ENCODE measurements at places on chromosomes 12 and 14.

DNA sequence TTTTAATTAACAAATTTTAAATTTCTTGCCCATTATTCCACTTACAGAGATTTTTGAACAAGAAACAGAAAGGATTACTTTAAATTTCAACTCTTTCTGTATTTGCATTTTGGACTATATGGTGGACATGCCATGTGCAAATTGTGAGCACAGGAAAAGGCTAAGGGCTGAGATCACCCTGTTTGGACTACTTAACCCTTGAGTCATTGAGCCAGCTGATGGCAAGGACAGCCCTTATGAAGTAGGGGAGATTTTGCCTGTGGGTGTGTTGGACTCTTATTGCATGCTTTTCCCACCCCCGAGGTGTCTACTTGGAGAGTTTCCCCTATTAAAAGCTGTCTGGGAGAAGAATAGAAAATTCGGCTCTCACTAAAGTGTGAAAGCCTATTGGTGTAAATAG, 17.2 kb downstream of the DERA start:
- no peak for DNase-seq

GRCh38 chr14:93068711-93069110, 47.0 kb downstream of the ITPK1 start:
- DNase-seq: no peak

GRCh38 chr14:67170660-67171059, 18.6 kb upstream of the GARIN2 start:
- no peak for DNase-seq

GRCh38 chr14:53127832-53128231, 25.3 kb downstream of the DDHD1 start:
- DNase-seq: no peak

DNA sequence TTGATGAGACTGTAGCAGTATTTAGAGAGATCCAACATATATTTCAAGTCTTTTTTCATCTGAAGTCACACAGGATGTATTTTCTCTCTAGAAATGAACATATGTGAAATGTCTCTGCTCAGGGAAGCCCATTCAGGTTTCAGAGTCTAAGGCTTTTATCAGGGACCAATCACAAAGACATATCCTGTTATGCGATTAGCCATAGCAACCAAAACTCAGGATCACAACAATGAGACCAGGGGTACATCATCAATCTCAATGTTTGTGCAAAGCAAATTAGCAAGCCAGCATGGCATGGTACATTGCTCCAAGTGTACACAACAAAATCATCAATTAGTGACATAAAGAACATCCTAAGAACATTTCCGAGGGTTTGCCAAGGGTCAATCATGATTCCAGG, 99.2 kb upstream of the AMN1 start:
- DNase-seq: no peak

DNA sequence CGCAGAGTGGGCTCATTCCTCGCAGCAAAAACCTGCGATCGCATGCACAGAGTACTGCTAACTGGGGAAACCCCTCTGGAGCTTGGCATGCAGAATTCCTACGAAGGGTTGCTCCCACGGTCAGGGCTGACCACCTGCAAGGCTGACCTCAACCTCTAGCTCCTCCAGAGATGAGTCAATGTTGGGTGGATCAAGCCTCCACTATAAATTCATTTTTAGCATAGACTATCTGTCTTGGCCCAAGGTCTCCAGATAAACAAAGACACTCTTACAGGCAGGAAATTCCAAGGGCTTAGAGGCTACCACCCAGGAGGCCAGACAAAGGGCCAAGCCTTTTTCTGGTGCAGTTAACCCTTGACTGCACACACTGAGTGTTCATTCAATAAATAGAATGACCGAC, 296.5 kb downstream of the TMEM132D start:
- DNase-seq: no peak

- no peak for DNase-seq
Observed at GRCh38 chr14:84535976-84536375, 994.0 kb upstream of the FLRT2 start.
